ENCODE measurements at places on chromosomes 12 and 14.

- ATAC-seq = peak; percentile 3
Measured at GRCh38 chr12:49093792-49094159, 825 bp downstream of the DHH start.

DNA sequence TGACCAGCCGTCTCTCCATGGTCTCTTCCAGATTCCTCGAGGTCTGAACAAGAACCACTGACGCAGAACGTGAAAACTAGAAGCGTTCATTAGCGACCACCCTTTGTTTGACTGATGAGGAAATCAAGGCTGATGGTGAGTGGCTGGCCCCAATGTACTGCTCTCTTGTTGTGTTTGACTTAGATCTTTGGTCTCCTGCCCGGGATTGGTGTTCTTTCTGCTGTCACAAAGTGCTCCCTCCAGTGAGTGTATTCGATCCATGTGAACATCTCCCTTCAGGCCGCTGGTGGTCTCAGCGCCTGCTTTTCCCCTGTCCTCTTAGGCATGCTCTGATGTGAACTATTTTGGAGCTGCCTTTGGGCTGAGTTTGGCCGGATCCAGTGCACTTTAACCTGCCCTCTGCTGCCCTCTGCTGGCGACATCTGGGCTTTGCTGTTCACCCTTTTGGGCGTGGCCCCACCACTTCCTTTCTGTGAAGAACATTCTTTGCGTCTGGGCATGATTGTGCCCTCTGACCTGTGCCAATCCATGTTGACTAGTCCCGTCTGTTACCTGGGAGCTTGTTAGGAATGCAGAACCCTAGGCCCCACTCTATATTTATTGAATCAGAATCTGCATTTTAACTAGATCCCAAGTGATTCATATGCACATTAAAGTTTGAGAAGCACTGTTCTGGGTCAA is 279.1 kb downstream of the TTC6 start:
- ATAC-seq = peak; percentile 51

DNA sequence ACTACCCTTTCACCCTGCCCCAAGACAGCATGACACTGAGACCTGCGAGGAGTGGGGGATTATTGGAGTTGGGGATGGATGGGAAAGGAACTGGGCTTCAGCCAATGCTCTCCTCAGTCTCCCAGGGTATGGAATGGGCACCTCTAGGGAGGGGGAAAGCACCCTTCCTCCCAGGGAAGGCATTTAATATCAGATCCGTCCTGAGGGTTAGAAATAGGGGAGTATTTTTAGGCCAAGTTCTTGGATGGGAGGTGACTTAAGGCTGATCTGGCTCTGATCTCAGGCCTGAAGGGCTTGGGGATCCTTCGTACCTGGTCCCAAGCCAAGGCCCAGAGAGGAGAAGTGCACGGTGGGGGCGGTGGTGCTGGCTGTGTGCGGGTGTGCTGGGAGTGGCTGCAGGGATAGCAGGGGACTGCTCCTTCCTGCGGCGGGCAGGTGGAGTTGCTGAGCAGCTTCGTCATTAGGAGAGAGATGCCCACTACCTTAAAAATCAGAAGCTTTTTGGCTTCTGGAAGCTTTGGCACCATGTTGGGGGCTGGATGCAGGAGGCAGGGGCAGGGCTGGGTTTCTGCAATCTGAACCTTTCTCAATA is 7.0 kb upstream of the CEBPE start:
- no peak for ATAC-seq

DNA sequence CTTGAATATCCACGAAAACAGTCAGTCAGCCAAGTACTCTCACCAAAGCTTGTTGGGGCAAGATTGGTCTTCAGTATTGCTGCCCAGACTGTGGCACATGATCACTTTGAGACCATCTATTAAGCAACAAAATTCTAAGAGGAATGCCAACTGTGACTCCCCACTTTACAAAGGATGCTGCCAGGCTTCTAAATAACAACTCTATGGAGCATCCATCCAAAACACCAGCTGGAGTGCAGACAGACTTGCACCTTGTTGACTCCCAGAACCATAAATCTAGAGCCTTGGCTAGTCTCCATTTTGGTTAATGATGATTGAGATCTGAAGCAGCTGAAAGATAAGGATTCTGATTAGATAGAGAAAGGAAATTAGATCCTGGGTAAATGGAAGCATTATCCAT is 132.8 kb downstream of the DIO2 start:
- no peak for ATAC-seq

GRCh38 chr12:110088936-110089335 is 35.2 kb upstream of the IFT81 start:
- ATAC-seq = no peak

DNA sequence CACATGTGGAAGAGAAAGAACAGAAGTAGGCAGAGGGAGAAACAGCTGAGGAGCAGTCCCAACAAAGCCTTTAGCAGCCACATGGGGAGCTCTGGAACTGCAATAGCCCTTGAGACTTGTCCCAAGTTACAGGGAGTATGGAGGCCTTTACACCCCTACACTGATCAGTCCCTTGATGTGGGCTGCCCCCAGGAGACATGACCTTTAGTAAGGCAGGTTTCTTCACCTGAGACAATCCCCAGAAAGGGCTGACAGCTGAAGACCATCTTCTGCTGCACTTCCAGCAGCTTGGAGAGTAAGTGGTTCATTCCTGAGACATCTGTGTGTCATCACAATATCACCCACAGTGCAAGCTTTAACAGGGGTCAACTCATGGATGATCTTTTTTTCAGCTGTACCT is 8.6 kb upstream of the SNAPC1 start:
- no peak for ATAC-seq

GRCh38 chr14:54818201-54819133 is 84.2 kb downstream of the GCH1 start:
- ATAC-seq = peak; percentile 98

DNA sequence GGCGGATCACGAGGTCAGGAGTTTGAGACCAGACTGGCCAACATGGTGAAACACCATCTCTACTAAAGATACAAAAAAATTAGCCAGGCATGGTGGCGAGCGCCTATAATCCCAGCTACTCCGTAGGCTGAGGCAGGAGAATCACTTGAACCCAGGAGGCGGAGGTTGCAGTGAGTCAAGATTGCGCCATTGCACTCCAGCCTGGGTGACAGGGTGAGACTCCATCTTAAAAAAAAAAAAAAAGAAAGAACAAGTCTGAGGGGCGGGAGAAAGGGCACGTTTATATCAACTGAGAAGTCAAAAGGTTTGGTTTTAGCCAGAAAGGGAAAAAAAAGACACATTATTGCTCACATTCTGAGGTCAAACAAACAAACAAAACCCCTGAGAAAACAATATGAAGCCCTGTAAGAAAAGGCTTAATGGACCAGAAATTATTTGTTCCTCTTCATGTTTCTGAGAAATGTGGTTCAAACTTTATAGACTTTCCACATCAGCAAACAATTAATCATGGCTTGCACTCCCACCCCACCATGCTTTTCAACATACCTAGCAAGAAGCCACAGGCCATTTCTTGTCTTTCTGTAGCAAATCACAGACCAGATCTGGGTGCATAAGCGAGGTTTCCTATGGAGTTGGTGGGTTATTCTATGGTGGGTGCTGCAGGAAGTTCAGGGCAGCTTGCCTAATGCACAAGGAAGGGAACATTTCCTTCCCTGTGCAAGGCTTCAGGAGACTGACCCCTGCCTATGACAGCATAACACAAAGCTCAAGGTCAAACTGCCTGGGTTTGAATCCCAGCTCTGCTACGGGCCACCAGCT is 80.1 kb downstream of the SSPN start:
- no peak for ATAC-seq

Data from motor neuron (in vitro differentiated cells).